ENCODE measurements at places on chromosomes 12 and 14. TPM values are rescaled to one million over a fixed set of nuclear protein-coding genes. Genes with fewer than 3 reads are reported as not detected.

The EFS gene
- total RNA-seq, result 15.5 TPM

The AQP2 gene
- total RNA-seq, result not detected

The SALL2 gene
- total RNA-seq, result 2.6 TPM

The CLEC9A gene
- not detected for total RNA-seq

The DDX11 gene
- 28.3 TPM for total RNA-seq

The TCHP gene
- total RNA-seq, result 8.6 TPM

The ETFBKMT gene
- 3.3 TPM for total RNA-seq

The SMAGP gene
- 10.1 TPM for total RNA-seq

The CNIH1 gene
- 101 TPM for total RNA-seq

The KRT71 gene
- total RNA-seq, result not detected

The SLC17A8 gene
- total RNA-seq, result not detected

The LRFN5 gene
- 3.6 TPM for total RNA-seq

The GDF3 gene
- 0.26 TPM for total RNA-seq

The KRT77 gene
- not detected for total RNA-seq

The SCNN1A gene
- 3.3 TPM for total RNA-seq

The GALNT8 gene
- 1.2 TPM for total RNA-seq

The PRB2 gene
- total RNA-seq, result not detected

The RILPL2 gene
- total RNA-seq, result 10.4 TPM

The PLEK2 gene
- total RNA-seq, result 0.64 TPM

The C12orf75 gene
- 8.9 TPM for total RNA-seq

The ABCD2 gene
- 26.0 TPM for total RNA-seq

The ASIC1 gene
- total RNA-seq, result 0.71 TPM

The PXN gene
- total RNA-seq, result 123 TPM

The NDUFA12 gene
- 80.6 TPM for total RNA-seq

The ADAMTS20 gene
- total RNA-seq, result not detected

The PRH2 gene
- not detected for total RNA-seq

The SLC5A8 gene
- not detected for total RNA-seq

The MMP14 gene
- 273 TPM for total RNA-seq

The EPYC gene
- not detected for total RNA-seq

The TMEM132C gene
- total RNA-seq, result 73.7 TPM

The CFAP251 gene
- total RNA-seq, result 2.1 TPM

The PTPN6 gene
- 47.2 TPM for total RNA-seq

The FAM161B gene
- 2.7 TPM for total RNA-seq

The SMIM10L1 gene
- total RNA-seq, result 8.6 TPM

The MYF6 gene
- total RNA-seq, result not detected

The BMP4 gene
- total RNA-seq, result 6.5 TPM

The LRRK2 gene
- total RNA-seq, result 16.3 TPM

The KRT75 gene
- not detected for total RNA-seq

The POU6F1 gene
- total RNA-seq, result 14.8 TPM

The PCNX1 gene
- 89.0 TPM for total RNA-seq

The HHIPL1 gene
- total RNA-seq, result 3.8 TPM

The HOXC12 gene
- total RNA-seq, result not detected

The CIT gene
- 2.4 TPM for total RNA-seq

The TMTC2 gene
- total RNA-seq, result 7.0 TPM

The SNAPC1 gene
- total RNA-seq, result 6.4 TPM

The OR4E2 gene
- total RNA-seq, result not detected

The BCAT1 gene
- 40.8 TPM for total RNA-seq

The PAX9 gene
- total RNA-seq, result not detected

The TAPBPL gene
- 13.0 TPM for total RNA-seq

The G2E3 gene
- 16.8 TPM for total RNA-seq

The PPP2R5C gene
- 124 TPM for total RNA-seq

Measured in mesenteric fat pad (tissue), 1 donor.